ENCODE measurements at places on chromosomes 7 and 10. TPM values are rescaled to one million over a fixed set of nuclear protein-coding genes. Genes with fewer than 3 reads are reported as not detected.

MYOF gene
- total RNA-seq, result 257 TPM

GIMAP4 gene
- total RNA-seq, result 135 TPM

ITGB8 gene
- total RNA-seq, result 7.1 TPM

SLC29A3 gene
- 1.4 TPM for total RNA-seq

DOCK1 gene
- total RNA-seq, result 108 TPM

TMEM176B gene
- total RNA-seq, result 0.09 TPM

IKZF1 gene
- total RNA-seq, result not detected

MGAM2 gene
- under 0.01 TPM for total RNA-seq

CDNF gene
- total RNA-seq, result 0.47 TPM

Data from endothelial cell of coronary artery (primary cell).